ENCODE measurements at places on chromosomes 5 and 9.

DNA sequence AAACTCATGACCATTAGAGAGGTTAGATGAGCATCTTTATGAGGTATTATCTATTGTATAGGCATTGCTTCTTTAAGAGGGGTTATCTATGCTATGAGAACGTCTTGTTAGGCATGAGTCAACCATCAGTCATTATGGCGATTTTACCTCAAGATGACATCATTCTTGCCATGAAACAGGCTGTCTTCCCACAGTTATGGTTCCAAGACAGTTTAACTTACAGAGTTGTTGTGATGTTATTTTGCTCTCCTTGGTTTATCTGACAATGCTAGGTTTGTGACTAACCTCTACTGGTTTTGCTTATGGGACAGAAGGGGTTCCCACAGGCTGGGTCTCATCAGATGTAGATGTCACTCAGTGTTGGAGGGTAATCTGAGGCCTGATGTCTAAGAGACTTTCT is 1864.7 kb upstream of the ACO1 start:
- no peak for DNase-seq

- no peak for DNase-seq
These were observed 57.2 kb downstream of the MTRR start for GRCh38 chr5:7925961-7926695.

GRCh38 chr5:40622463-40623252 is 57.1 kb upstream of the PTGER4 start:
- DNase-seq: no peak

DNA sequence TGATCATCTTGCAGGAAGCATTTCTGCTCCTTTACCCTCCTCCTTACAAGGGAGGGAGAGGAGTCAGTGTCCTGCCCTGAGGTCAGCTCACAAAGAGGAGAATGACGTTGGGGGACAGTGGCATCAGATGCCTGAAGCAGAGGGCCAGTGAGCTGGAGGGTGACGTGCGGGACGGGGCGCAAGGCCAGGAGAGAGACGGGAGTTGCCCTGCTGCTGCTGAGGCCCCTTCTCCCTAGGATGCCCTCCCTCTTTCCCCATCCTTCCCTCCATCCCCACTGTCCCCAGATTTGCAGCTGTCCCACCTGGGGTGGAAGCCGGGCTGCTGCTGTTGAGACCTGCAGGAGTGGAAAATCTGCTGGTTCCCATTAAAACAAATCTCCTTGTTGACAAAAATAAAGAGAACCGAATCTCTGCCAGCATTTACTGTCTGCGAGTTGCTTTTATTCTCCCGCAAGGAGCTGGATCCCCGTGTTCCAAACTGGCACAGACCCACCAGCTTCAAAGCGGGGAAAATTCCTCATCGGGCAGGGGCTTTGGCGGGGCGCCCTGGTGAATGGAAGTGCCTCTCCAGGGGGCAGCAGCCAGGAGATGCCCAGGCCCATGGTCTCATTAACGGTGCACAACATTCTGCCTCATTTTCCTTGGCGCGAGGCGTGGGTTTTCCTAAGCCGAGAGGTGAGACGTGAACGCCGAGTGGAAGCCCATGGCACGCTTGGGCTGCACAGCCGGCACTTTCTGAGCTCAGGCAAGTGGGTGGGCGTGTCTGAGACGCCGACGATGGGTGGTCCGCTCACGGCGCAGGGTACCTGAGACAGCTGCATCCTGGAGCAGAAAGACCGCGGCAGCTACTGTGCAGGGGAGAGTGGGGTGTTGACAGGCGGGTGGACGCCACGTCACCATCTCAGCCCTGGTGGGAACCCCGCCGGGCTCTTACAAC is 13.9 kb upstream of the COL5A1 start:
- DNase-seq: no peak

DNA sequence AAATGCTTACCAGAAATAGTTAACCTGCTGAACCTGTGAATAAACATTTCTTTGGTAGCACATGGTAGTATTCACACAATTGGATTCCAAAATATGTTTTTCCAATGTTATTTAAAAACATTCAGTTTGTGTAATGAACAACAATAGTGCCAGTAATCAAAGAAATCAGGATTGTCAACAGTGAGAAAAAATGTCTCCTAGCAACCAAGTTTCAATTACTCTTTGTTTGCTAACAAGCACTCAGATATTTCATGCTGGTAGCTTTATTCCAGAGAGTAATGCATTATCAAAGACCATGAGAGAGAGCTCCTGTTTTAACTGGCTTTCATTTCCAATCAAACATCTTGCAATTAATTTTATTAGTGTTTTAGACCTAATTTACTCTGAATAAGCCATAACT is 768.1 kb upstream of the GRAMD2B start:
- DNase-seq: no peak

DNA sequence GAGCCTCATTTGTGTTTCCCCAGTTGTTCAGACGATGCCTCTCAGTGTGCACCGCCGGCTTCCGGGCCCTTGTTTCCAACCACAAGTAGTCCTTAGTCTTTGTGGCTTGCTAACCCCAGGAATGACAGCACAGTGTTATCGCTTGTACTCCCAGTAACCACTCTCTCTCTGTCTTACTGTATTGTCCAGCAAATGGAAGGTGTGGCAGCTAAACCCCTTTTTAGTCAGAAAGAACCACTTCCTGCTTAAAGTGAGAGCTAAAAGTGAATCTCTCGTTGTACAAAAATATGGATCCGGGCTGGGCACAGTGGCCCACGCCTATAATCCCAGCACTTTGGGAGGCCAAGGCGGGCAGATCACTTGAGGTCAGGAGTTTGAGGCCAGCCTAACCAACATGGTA is 61.3 kb downstream of the ENC1 start:
- peak; percentile 41 for DNase-seq

GRCh38 chr5:151574444-151574996 is 16.6 kb downstream of the FAT2 start:
- DNase-seq: no peak

- no peak for DNase-seq
These were observed 76.8 kb downstream of the PIK3R1 start for GRCh38 chr5:68292316-68292715.

GRCh38 chr5:126355940-126356339 is 67.3 kb upstream of the GRAMD2B start:
- no peak for DNase-seq

- no peak for DNase-seq
These were observed 42.3 kb upstream of the MCTP1 start for GRCh38 chr5:95327211-95327610.

GRCh38 chr9:112887381-112887780 is 3.3 kb downstream of the SLC46A2 start:
- DNase-seq: no peak

DNA sequence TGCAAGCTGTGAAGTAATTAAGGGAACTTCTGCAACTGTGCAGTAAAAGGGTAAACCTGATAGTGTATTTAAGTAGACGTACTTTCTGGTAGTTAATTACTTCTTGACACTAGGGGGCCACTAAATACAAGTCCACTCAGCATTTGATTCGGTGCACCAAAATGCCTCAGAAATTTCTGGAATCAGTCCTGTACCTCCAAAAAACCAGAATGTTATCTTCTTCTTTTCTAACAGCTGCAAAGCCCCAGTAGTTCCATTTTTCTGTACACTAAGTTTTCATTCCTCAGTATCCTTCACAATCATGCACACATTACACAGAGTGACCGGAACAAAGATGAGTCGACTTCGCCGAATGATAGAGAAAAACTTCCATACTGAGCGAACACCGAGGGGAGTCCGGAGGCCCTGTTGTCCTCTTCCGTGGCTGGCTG is 484 bp downstream of the GFM2 start:
- DNase-seq: no peak

DNA sequence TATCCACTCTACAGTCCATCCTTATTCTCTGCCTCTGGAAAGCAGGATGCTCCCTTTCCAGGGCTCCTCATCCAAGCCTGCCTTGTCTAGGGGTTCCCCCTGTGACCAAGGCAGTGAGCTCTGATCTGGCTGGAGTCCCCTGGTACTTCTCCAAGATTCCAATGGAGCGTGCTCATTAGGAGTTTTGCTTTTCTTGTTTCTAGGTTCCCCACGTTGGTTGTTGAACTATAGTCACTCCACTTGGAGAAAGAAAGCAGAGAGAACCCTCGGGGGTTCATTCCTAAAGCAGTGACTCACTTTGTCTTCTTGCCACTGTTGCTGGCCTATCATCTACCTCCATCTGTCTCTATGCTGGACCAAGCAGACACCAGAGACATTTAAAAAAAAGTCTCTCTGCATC is 192.6 kb downstream of the TLE4 start:
- no peak for DNase-seq

- no peak for DNase-seq
These were observed 3.1 kb upstream of the IL6ST start for GRCh38 chr5:55997742-55998351.

GRCh38 chr9:96487949-96488348 is 38.0 kb downstream of the HABP4 start:
- DNase-seq: no peak

- no peak for DNase-seq
These were observed 2.6 kb upstream of the NSD1 start for GRCh38 chr5:177131019-177131320.

GRCh38 chr9:97978371-97979130 is 4.6 kb upstream of the ANP32B start:
- no peak for DNase-seq

DNA sequence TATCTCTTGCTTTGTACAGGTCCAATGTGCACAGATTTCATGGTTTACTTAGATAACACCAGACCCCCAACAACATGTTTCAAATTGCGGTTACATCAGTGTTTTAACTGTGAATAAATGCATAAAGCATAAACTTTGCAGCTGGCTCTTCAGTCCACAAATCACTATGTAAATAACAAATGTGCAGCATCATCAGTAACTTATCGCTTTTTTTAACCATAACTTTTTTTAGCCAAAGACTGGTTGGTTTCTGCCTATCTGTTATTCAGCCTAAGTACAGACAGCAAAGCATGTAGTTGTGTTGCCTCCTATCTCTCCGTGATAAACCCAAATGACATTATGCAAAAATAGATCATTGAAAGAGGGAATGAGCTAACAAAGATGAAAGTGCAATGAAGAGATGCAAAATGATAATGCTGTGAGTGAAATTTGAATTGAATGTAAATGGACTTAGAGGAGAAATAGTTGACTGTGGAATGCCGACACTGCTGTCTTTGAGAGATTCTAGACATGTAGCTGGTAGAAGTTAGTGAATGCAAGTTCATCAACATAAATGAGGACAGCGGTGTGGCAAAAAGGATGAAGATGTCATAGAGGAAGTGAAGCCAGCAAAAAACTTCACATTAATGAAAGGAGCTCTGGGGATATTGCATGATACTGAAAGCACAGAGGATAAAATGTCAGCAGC is 108.8 kb downstream of the PDE8B start:
- no peak for DNase-seq

GRCh38 chr5:31898036-31898632 is 259.2 kb downstream of the PDZD2 start:
- DNase-seq: no peak

DNA sequence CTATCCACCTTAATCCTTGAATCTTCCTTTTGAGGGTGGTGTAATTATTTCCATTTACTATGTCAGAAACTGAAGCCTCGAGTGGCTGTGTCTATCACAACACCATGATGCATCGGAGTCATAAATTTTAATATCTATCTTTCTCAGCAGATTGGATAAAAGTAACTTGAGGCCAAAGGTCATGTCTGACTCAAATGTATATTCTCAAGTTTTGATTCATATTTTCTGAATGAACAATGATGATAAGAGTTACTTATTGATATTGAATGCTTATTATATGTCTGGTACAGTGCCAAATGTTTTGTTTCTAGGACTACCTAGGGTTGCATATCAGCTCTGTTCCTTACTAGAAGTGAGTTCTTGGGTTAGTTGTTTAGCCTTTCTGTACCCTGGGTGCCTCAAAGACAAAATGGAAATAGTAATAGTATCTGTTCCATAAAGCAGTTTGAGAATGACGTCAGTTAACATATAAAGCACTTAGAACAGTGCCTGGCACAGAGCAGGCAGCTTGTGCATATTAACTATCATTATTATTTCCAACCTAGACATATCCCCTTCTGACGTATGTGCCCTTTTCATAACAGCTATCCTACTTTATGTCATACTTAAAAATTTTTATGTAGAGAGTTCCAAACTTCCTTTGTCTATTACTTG is 42.6 kb downstream of the PRDM6 start:
- no peak for DNase-seq

GRCh38 chr5:53820119-53820801 is 259.8 kb downstream of the NDUFS4 start:
- DNase-seq: no peak
